ENCODE measurements at places on chromosomes 13 and 19.

GRCh38 chr19:40702337-40703012 is 12.0 kb upstream of the NUMBL start:
- no peak for DNase-seq

DNA sequence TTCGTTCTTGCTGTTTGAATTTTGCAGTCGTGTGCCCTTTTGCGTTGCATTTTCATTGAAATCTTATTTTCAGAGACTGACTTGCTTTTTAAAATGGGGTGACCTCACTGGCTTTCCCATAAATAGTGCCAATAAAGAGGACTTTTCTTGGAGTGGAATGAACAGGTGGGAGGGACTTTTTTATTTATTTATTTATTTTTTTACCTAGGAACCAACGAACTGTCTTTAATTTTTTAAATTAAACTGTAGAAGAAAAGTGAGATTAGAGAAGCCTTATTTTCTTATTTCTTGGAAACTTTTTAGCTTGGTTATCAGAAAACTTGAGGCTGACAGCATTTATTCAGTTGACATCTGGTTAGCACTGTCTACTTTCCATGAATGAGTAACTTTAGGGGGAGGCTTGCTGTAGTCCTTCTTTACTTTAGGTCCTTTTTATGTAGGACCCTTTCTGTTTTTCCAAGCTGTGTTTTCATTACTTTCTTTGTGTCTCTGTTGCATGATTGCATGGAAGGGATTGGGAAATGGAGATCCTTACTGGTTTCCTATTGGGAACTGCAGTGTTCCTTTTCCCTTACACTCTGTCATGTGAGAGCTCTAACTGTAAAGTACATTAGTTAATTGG is 1.7 kb downstream of the SLAIN1 start:
- DNase-seq: no peak

DNA sequence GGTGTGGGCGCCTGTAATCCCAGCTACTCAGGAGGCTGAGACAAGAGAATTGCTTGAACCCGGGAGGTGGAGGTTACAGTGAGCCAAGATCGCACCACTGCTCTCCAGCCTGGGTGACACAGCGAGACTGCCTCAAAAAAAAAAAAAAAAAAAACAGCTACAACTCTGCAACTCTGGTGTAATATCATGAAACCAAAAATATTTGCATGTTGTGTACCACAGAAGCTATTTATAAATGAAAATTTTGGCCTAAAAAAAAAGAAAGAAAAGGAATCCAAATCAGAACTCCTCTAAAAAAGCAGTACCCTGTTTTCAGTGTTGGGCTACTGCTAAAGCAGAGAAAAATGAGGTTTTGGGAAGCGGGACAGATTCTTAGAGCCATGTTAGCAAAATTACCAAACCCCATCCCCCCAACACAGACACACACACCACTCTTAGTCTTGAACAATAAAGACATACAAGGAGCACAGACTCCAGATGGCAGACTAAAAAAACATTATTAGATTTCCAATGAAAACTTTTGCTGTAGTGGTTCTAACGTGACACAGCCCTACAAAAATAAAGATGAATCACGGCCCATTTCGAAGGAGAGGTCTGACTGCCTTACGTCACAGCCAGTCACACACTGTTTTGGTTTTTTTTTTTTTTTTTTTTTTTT is 51.5 kb downstream of the INSR start:
- no peak for DNase-seq

- peak; percentile 79 for DNase-seq
Measured at GRCh38 chr19:2273356-2274184, 8.4 kb downstream of the PEAK3 start.

DNA sequence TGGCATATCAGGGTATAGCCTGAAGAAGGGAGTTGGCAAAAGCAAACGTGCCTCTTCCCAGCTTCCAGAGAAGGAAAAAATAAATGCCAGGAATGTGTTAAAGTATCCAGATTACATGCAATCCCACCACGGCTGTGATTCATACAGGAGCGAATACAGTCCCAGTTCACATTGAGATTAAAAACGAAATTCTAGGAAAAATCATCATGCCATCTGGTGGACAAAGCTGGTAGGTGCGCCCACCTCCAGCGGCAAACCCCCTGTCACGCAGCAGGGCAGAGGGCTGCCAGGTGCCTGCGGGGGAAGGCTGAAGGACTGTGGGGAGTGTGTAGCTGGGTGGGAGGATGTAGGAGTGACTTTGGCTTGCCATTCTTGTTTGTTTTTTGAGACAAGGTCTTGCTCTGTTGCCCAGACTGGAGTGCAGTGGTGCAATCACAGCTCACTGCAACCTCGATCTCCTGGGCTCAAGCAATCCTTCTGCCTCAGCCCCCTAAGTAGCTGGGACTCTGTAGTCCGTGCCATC is 6.4 kb upstream of the DMWD start:
- DNase-seq: peak; percentile 33

DNA sequence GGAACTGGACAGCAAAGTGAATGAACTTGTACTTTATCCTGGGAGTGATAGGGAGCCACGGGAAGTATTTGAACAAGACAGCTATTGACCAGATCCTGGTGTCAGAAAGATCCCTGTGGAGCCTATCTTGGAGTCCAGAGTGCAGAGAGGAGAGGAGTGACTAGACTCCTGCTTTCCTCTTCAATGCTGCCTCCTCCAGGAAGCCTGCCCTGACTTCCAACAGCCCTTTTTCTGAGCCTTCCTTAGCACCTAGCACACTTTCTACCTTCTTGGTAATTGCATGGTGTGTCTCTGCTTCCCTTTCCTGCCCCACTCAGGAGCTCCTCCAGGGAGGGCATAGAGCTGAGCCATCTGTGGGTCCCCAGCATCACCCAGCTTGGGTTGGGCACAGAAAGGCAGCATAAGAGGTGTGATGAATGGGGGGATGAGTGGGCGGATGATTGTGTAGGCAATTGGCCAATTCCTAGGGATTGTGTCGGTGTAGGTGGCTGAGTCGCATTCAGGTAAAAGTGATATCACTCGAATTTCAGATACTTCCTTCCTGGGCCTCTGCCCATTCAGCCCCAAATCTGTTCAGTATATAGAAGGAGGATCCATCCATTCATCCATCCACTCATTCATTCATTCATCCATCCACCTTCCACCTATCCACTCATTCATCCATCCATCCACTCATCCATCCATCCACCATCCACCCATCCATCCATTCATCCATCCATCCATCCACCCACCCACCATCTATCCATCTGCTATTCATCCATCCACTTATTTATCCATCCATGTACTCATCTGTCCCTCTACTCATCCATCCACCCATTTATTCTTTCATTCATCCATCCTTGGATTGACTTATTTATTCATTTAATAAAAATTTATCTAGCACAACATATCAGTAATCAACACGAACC is 26.9 kb downstream of the CYP4F22 start:
- no peak for DNase-seq

- DNase-seq: no peak
Measured at GRCh38 chr19:4414144-4414799, 11.8 kb downstream of the CHAF1A start.

GRCh38 chr13:111384441-111385182 is 64.2 kb downstream of the TEX29 start:
- DNase-seq: no peak

- no peak for DNase-seq
Measured at GRCh38 chr13:111539252-111539651, 218.8 kb downstream of the TEX29 start.

DNA sequence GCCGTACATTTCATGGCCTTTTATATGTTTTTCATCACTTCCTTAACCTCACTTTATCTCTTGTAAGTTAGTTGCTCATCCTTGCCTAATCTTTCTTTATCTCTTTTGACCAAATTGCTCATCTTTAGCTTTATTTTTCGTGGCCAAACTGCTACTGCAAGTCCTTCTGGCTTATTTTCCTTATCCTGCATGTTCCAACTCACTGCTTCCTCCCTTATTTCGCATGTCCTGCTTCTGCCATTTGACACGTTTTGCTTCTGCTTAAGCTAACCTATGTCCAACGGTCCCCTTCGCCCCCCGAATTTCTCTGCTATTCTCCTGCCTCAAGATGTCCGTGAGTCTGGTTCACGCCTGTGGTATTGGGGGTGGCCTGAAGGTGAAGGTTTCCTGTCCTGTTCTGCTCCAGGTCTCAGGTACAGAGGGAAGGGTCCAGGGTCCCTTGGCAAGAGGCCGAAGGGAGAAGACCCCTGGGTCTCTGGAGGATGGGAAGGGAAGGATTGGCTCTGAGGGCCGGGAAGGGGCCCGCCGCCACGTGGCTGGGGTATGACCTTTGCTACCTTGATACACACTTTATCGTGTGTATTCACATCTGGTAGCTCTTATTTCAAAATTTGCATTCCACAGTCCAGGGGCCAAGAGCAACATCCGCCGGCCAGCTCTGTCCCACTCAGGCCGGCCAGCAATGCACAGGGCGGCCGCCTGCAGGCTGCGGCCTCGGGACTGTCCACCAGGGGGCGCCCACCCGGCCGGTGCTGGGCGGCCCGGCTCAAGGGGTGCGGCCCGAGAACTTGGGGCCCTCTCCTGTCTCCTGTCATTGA is 2.9 kb upstream of the C19orf85 start:
- DNase-seq: peak; percentile 62

DNA sequence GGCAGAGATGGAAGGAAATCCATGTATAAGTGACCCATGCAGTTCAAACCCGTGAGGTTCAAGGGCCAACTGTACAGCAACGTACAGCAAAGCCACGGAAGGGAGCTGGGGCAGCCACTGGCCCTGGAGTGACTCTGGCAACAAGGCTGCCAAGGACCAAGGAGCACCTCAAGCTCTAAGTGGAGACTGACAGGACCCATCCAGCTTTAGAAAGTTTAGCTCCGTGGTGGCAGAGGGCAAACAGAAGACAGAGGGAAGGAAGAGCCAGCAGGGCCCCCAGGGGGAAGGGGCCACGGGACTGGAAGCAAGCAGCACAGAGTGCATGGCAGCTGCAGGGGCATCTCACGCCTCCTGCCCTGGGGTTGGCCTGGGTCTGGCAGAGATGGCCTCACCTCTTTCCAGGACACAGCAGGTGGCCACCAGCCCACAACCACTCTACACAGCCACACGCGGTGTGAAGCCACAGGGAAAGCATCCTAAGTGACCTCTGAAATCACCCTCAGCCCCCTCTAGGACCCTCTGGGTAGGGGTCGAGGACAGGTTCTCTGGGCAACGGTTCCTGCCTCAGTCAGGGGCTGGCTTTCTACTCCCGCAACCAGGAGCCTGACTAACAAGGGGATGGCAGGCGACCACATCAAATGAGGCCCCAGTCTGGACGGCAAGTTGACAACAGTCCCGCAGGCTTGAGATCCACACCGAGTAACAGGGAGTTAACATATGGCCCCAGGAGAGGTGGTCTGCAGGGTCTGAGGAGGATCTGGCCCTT is 3.8 kb downstream of the MIER2 start:
- no peak for DNase-seq

GRCh38 chr13:30725326-30726085 is 9.8 kb upstream of the ALOX5AP start:
- no peak for DNase-seq

DNA sequence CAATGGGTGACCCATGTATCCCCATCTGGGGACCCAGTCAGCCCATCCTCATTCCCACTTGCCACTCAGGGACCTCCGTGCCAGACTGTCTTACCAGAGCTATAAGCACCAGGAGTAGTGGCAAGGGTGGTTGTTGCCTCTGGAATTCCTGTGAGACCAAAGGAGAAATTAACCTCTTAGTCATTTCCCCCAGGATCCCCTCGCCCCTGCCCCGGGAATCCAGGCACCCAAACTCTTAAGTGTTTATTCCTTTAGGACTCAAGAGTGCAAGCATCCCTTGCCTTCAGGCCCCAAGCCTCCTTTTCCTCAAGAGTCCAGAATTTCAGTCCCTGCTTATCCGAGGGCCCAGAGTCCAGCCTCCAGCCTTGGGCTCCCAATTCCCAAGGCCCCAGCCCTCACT is 9.2 kb downstream of the NTN5 start:
- DNase-seq: no peak

- DNase-seq: no peak
Measured at GRCh38 chr13:66375756-66376155, 854.4 kb downstream of the PCDH9 start.

DNA sequence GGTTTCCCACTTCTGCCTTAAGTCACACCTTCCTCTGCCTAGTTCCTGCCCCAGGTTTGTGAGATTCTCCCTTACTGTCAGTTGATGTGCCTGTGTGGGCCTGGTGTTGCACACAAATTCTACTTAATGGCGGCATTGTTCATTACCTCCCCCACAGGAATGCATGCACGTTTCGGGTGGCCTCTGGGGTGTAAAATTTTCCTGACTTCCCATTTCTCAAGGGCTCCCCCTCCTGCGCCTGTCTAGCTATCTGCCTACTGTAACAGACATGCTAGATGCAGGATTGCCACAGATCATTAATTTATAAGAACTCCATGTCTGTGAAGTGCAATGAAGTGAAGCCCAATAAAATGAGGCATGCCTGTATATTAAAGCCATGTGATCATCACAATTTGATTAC is 1466.3 kb downstream of the PCDH9 start:
- DNase-seq: no peak

GRCh38 chr13:22252281-22252830 is 581.5 kb downstream of the FGF9 start:
- no peak for DNase-seq

- no peak for DNase-seq
Measured at GRCh38 chr13:113802090-113802531, 43.1 kb downstream of the TMEM255B start.

DNA sequence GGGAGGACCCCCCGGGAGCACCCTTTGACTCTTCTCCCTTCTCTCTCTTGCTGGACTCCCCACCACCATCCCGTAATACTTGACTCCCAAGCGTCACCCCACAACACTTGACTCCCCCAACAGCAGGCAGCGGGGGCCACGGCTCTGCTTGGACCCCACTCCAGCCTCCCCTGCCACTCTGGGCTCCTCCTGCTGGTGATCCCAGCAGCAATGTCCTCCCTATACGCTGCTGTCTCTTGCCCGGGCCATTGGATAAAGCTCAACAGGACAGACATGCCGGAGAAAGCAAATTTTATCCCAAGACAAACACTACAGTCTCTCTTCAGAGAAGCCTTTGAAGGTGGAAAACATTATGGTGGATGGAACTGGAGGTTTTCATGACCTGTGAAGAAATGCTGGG is 20.4 kb upstream of the AMER2 start:
- no peak for DNase-seq

DNA sequence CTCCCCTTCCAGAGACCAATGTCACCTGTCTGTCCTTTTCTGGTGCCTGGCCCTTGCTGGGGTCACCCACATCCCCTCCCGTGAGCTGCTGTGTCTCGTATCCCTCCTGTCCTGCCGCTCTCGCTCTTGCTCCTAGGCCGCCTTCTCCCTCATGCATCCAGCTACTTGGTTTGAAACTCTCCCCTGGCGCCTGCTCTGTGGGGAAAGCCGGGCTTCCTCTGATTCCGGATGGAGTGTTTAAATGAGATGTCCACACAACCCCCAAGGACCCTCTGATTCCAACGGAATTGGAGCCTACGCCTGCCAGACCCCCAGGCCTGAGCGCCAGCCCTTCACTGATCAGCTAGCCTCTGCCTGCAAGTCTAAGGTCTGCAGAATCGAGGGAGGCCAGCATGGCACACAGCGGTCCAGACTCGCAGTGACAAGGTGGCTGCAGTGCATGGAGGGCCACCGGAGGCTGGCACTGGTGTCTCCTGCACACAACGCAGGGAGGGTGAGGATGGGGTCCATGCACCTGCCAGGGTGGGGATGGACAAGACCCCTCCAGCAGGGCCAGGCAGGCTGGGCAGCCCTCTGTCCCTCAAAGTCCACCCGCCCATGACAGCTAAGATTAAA is 47.2 kb downstream of the RFX2 start:
- DNase-seq: no peak

All from activated T-helper 1 cell treated with anti-CD3 and anti-CD28 coated beads, Interleukin-12 subunit alpha, Interleukin-12 subunit beta, Interleukin-2, Interleukin-4 antibody, amounts not matched to agents 30 ng/mL and 10 ng/mL and 1 ng/mL, durations not matched to agents 14 hours and 24 hours and 36 hours (primary cell).